ENCODE measurements at places on chromosomes 7 and 10.

DNA sequence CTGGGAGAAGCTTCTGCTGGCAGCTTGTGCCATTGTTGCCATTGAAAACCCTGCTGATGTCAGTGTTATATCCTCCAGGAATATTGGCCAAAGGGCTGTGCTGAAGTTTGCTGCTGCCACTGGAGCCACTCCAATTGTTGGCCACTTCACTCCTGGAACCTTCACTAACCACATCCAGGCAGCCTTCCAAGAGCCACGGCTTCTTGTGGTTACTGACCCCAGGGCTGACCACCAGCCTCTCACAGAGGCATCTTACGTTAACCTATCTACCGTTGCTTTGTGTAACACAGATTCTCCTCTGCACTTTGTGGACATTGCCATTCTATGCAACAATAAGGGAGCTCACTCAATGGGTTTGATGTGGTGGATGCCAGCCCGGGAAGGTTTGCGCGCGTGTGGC is 220.7 kb downstream of the ADK start:
- no peak for DNase-seq

GRCh38 chr7:87225696-87226095 is 6.2 kb upstream of the TMEM243 start:
- no peak for DNase-seq

GRCh38 chr7:66631471-66631870 is 2.8 kb downstream of the KCTD7 start:
- DNase-seq: no peak

- no peak for DNase-seq
Measured at GRCh38 chr10:50224330-50224952, 26.9 kb downstream of the ASAH2 start.

DNA sequence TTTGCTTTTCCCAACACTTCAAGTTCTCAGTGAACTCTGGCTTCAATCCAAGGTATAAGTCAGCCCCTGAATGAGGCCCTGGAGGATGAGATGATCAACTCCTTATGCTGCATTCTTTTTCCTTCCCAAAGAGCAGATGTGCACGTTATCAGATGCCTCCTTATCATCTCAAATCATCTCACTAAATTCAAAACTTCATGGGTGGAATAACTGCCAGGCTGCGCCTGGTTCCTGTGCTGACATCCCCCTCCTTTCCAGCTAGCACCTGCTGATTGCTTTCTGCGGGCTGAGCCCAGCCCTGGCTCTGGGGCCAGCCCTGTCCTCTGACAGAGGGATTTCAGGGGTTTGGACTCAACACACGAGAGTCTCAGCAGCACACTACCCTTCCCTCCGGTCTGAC is 44.9 kb downstream of the TLL2 start:
- no peak for DNase-seq

DNA sequence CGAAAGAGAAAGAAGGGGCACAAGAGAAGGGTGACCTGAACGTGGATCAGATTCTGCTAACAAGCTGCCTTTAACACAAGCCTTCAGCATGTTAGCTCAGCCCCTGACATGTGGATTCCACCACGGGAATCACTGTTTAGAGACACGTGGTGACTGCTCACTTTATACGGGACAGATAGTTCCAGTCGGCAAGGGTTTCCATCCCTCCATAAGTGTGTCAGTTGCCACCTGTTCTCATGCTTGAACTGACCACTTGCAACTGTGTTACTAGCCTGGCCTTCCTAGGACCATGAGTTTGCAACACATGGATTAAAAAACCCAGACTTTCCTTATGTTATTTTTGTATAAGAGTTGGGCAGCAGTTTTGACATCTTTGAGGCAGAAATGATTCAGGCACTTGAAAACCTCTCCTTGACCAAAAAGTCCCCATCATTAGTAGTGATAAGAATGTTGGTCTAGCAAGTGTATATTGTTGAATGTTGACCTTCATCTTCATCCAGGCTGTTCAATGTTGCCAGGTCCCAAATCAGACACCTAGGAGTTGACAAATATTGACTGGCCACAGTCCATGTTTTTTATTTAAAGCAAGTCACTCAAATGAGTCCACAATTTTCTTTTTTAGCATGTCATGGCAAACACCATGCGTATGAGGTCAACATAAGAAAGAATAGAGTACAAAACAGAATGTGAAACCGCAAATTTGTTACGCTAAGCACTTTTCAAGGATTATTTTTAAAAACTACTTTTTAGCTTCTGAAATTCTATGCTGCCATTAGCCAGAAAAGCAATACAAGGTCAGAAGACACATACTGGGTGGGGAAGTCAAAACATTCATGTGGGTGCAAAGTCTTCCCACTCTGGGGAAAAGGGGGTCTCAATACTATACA is 101.6 kb downstream of the ABLIM1 start:
- no peak for DNase-seq

- no peak for DNase-seq
Measured at GRCh38 chr7:100856871-100857282, 4.4 kb downstream of the SLC12A9 start.

DNA sequence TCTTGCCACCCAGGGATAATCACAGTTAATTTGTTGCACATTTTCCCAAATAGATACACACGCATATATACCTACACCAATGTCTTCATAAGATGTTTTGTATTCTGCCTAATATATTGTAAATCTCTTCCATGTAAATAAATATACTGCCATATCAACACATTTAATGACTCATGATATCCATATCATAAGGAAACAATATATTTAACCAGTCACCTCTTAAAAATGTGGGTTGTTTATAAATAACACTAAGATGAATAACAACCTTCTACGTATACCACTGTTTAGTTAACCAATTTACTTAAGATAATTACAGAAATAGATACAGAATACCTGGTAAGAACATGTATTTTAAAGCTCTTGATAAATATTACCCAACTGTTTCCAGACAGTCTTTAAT is 38.2 kb downstream of the ELAPOR2 start:
- no peak for DNase-seq

GRCh38 chr7:31092606-31093005 is 40.5 kb downstream of the ADCYAP1R1 start:
- no peak for DNase-seq

DNA sequence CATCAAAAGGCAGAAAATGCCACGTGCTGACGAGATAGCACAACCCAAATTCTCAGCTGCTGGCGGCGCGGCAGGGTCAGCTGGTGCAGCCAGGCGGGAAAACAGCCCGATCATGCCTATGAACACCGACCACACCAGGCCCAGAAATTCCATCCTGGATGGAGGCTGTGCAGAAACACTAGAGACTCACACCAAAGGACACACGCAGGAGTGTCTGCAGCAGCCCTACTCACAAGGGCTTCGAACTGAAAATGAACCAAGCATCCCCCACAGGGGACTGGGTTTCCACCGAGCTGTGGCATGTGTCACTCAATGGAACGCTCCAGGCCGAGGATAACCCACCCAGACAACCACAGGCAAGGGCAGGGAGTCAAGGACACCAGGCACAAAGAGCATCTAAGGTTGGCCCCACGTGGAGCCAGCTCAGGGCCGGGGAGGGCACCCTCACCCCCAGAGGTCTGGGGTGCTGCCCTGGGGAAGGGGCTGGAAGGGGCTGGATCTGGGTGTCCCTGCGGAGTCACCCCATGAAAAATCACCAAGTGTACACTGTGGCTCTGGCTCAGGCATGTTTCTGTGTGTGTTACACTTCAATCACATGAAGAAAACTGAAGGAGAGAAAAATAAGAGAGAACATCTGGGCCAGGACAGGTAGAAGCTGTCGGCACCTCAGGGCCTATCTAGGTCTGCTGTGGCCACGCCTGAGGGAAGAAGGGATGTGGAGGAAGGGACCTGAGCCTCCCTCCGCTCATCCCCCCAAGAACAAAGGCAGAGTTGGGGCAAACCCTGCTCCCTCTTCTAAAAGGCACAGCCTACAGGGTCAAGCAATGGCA is 33.0 kb downstream of the RASGEF1A start:
- DNase-seq: no peak

GRCh38 chr10:67917169-67917568 is 32.7 kb downstream of the SIRT1 start:
- no peak for DNase-seq

DNA sequence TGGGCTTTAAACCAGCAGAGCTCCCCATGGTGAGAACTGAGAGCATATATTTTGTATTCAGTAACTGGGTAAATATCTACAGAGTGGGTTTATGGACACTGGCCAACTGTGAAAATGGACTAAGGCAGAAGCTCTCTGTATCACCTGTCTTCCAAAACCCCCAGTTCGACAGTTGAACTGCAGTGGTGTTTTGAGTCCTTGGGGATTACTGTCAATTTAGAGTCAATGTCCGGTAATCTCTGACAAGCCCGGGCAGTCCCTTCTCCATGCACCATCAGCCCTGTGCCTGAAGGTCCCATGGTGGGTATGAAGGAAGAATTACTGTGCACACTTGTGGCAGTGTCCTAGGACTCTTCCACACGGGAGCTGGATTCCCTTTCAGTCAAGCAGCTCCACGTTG is 235.0 kb downstream of the CCSER2 start:
- DNase-seq: no peak

DNA sequence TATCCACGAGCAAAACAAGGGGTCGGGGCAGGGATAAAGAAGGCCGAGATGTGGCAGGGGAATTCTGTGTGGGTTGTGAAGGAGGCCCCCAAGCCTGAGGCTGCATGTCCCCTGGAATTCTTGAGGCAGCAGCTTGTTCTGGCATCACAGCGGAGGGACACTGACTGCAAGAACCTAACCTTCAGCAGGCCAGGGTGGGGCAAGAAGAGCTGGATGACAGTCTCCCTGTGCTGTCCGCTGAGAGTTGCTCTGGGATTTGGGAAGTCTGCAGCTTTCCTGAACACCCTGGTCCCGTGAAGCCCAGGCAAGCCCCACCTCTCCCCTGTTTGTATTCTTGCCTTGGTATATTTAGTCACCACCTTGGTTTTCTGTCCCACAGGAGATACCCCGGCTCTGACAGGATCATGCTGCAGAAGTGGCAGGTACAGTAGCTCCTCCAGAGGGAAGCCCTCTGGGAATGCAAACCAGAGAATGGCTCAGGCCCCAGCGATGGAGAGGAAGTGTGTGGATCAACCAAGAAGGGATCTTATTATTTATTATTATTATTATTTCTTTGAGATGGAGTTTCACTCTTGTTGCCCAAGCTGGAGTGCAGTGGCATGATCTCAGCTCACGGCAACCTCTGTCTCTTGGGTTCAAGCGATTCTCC is 1.9 kb upstream of the LRRC18 start:
- peak; percentile 58 for DNase-seq

- DNase-seq: no peak
Measured at GRCh38 chr7:1939434-1940401, 269.6 kb downstream of the ELFN1 start.

DNA sequence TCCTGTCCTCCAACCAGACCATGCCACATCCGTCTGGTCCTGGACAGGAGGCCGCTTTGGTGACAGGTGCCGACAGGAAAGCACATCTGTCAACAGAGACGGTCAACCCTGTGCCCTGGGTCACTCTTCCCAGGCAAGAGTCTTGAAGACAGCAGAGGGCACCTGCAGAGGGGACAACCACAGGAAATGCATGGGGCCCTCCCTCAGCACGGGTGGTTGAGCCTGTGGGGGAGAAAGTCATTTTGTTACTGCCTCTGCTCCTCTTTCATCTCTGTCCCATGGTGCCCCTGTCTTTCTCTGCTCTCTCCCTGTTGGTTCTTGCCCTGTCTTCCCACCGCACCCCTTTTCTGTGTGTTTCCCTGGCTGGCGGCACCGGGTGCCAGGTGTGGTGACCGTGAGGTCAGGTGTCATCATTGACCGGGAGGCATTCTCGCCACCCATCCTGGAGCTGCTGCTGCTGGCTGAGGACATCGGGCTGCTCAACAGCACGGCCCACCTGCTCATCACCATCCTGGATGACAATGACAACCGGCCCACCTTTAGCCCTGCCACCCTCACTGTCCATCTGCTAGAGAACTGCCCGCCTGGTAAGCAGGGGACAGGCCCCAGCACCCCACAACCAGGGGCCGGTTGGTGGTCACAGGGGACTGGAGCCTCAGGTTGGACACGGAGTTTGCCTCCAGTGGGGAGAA is 17.6 kb upstream of the VSIR start:
- no peak for DNase-seq

GRCh38 chr7:21828841-21829240 is 116.9 kb downstream of the CDCA7L start:
- no peak for DNase-seq

GRCh38 chr7:94335586-94335985 is 59.1 kb upstream of the COL1A2 start:
- no peak for DNase-seq

DNA sequence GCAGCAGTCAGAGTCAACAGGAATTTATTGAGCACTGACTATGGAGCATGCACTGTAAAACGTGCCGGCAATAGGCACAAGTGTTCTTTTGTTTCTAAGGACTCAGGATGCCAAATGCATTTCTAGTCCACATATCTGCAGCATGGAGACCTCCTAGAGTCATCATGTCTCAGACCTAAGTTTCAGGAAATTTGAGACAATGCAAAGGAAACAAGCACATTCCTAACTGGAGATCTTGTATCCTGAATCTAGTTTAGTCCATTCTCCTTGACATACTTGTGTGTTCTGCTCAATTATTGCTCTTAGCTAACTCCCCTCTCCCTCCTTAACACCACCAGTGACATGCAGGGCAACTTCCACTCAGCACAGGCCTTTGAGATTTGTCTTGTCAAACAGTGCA is 173.2 kb downstream of the ZNF438 start:
- DNase-seq: no peak

Data from vagina (tissue), 2 donors.